Trophoblast cell (in vitro differentiated cells and primary cell): ENCODE measurements at places on chromosomes 1 and 21.

DNA sequence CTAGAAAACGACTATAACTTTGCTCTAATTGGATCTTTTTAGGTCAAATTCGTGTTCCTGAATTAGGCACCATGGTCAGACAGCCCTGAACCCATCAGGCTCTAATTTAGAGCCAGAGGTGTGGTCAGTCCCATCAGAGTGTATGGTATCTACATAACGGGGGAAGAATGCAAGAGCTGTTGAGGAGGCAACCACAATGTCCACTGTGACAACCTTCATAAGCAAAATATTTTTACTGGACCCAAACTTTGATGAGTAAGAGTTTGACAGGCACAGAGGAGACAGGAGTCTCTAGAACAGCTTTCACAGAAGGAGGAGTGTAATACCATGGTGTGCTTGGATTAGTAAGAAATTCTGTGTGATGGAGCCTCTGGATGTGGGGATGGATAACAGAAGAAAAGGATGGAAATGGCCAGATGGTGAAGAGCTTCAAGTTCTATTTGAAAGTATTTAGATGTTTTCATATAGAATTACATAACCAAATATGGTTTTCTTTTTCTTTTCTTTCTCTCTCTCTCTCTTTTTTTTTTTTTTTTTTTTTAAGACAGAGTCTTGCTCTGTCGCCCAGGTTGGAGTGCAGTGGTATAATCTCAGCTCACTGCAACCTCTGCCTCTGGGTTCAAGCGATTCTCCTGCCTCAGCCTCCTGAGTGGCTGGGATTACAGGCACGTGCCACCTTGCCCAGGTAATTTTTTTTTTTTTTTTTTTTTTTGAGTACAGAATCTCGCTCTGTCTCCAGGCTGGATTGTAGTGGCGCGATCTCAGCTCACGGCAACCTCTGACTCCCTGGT, 24.9 kb downstream of the UBE2U start:
- DNase-seq = no peak

GRCh38 chr1:48177257-48177656, 45.3 kb upstream of the SLC5A9 start:
- no peak for DNase-seq

- no peak for DNase-seq
Measured at GRCh38 chr1:151867321-151867720, 13.8 kb upstream of the THEM5 start.

DNA sequence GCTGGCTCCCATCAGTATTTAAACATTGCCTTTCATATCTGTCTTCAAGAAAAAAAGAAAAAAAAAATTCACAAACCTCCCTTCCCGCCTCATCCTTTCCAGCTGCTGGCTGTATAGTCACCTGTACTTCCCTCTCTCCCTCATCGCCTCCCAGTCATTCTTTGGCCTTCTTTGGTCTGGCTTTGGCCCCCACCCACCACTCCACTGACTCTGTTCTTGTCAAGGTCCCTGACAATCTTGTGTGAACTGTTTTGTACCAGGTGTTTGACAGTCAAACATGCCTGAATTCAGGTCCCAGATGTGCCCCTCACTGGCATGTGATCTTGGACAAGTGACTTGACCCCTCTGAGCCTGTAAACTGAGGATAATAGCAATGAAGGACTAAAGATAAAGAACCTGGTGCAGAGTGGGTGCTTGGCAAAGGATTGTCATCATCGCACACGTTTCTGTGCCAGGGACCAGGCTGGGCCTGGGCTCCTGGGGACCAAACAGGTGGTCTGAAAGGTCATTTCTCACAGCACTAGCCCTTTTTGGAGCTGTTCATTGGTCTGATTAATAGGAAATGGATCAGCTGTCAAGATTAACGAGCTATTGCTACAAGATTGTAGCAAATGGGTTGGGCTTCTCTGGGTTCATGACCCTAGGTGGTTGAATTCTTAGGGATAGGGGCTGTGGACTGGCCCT, 21.5 kb downstream of the PTPRF start:
- no peak for DNase-seq

DNA sequence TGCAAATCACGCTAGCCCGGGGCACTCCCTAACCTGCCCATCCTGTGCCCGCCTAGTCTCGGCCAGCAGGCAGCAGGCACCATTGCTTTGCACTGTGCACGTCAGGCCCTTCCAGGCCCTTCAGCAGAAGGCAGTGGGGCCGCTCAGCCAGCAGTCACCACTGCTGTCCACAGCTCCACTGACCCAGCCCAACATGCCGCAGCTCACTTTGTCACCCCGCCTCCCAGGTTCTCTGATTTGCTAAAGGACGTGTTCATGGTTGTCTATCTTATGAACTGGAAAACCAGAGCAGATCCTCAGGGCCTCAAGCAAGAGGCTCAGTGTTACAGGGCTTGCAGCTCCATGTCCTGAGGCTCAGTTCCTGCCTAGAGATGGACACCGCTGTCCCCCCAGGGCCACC, 14.2 kb upstream of the SPOCD1 start:
- DNase-seq = no peak

- no peak for DNase-seq
Measured at GRCh38 chr1:61192663-61193330, 110.4 kb downstream of the NFIA start.

DNA sequence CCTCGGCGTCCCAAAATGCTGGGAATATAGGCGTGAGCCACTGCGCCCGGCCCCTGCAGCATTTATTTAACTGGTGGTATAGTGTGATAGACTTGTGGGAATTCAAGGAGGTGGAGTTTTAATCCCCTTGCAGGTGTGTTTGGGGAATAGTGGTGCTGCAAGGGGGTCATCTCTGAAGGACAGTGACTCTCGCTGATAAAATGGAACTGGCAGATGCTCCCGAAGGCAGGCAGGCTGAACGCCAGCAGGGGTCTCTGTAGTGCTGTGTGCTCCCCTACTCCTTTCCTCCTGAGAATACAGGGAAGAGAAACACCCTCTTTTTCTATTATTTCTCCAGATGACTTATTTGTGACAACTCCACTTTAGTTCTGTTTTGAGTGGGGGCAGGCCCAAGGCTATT, 4.0 kb downstream of the OSCP1 start:
- DNase-seq = no peak

DNA sequence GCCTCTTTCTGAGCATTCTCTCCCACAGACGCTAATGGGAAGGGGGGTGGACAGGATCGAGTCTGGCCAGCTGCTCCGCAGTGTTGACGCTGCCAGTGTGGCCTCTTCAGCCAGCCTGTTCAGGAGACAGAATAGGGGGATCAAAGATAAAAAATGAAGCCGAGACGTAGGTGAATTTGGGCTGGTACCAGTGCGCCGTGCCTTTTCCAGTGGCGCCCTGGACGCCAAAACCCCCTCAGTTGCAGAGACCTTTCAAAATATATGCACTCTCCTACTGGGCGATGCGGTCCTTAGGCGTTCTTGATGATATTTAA, 1.1 kb downstream of the TTC3 start:
- no peak for DNase-seq

- no peak for DNase-seq
Measured at GRCh38 chr1:9119745-9120144, 9.2 kb downstream of the GPR157 start.

GRCh38 chr1:155196893-155197638, 10.6 kb downstream of the THBS3 start:
- DNase-seq = no peak

DNA sequence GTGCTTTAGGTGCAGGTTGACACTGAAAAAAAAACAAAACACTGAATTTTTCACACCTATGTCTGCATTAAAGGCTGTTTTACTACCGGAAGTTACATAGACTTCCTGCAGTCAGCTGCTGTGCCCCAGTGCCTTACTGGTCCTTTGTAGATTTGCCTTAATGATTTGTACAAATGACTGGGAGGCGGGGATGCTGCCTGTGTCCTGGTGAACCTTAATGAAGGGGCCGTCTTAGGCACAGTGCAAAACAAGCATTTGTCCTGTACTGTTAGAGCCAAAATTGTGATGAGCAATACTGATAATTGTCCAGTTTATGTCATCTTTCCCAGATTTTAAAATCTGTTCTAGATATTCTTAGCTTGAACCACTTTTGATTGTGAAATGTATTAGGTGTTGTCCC, 90.9 kb upstream of the PGD start:
- no peak for DNase-seq

DNA sequence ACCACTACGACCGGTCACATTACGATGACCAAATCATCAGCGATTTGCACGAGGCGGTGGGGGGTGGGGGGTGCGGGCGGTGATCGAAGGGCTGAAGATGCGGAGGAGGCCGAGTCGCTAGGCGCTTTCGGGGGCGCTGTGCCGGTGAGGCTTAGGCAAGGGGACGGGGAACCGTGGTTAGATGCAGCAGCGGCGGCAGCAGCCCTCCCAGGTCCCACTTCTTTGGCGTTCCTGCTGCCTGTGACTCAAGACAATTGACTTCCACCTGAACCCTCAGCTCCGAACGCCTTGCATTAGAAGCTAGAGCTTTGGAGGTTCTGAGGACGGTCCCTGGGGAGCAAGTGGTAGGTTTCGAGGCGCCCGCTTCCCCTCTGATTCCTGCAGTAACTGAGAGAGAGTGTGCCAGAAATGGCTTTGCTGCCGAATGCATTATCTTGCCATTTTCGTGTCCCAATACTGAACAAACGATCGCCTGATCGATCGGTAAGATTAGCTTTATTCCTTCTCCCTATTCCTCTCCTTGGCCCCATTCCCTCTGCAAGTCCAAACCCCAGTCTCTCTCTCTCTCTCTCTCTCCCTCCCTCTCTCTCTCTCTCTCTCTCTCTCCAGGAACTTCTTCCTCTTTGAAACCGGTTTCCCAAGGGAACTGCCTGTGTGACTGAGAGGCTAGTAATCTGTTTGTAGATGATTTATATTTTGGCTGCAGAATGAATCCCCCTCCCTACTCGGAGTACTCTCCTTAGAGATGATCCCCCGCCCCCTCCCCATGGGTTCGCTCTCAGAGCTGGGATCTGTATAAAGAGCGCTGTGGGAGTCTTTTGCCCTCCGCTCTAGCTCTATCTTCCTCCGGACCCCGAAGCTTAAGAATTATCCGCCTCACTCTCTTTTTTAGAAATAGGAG, 735 bp upstream of the BRINP3 start:
- DNase-seq = no peak

- no peak for DNase-seq
Measured at GRCh38 chr1:163195728-163196448, 6.8 kb downstream of the RGS5 start.

DNA sequence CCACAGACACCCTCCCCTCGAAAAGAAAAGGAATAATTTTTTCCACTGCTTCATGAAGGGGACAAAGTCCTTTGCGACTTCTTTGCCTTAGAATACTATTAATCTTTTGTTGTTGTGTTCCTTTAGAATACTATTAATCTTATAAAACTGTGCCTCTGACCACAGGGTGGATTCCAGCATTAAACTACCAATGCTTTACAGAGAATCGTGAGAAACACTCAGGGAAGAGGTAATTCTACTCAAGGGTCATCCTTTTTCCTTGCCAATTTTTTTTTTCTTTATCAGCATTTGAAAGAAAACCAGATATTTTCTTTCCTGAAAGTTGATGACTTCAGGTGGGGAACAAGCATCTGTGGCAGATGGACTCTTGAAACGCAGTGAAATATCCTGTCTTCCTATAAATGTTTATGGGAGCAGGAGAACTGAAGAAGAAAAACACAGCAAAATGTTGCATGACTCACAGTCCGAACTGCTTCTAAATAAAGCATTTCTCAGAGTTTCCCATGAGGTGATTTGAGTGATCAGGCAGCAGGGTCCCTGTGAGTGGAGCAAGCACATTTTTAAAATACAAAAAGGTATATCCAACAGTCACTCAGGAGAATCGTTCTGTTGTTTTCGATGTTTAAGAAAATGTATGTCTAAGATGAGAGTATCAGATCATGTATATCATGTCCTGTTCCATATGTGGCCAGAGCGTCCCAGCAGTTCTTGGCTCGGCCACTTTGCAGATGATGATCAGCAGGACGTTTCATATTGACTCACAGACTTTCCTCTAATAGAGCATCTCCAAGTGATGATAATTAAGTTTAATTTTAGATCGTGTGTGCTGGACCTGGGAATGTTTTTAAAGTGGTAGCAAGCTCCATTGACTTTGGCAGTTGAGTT, 154.2 kb upstream of the RUNX1 start:
- DNase-seq = no peak

- peak; percentile 67 for DNase-seq
Measured at GRCh38 chr1:85502625-85503083, 37.7 kb upstream of the DDAH1 start.

- DNase-seq = peak; percentile 85
Measured at GRCh38 chr1:155698382-155699038, 9.6 kb downstream of the DAP3 start.

GRCh38 chr1:207852576-207853371, 58.2 kb downstream of the CD34 start:
- DNase-seq = no peak

DNA sequence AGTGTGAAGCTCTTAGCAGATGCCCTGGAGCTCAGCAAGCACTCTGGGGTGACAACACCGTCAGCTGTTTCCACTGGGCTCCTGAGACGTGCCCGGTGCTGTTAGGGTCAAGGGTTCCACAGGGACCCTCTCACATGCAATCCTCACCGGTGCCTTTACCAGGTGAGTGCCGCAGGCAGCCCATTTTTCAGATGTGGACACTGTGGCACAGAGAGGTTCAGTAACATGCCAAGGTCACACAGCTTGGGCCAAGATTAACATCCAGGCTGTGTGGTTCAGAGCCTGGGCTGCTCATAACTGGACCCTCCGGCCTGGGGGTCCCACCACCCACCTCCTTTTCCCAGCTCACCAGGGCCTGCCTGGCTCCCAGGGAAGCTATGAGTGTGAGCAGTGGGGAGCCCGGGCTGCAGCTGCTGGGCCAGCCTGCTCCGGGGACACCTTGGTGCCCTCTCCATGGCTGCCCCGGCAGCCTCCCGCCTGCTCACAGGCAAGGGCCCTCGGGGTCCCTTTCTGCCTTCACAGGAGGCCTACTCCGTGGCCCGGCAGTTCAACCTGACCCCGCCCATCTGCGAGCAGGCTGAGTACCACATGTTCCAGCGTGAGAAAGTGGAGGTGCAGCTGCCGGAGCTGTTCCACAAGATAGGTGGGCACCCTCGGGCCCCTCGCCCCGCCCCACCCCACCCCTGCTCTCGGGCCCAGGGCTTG, 49.3 kb downstream of the KCNAB2 start:
- no peak for DNase-seq

DNA sequence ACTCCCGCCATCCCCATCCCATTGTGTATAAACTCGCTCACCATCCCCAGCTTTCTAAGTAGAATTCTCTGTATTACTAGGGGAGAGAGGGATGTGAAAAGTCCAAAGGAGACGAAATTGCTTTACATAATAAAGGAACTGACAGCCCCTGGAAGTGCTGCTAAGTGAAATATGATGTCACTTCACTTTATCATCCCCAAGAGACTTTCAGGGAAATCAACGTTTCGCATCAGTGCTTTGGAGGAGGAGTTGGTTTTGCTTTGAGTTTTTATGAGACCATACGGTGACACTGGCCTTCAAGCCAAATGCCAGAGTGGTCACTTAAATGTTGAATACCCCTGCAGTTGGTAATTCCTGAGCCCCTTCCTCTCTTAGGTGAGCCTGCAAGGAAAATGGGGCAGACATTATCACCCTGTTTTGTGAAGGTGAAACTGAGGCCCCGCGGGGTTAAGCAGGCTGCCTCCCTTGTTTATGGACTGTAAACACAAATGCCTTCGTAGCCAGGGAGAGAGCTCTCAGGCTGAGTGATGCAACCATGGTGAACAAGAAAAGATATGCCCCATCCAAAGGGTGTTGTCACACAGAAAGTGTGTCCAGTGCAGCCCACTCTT, 58.4 kb upstream of the KAZN start:
- no peak for DNase-seq
